ENCODE measurements at places on chromosomes 7 and 10.

DNA sequence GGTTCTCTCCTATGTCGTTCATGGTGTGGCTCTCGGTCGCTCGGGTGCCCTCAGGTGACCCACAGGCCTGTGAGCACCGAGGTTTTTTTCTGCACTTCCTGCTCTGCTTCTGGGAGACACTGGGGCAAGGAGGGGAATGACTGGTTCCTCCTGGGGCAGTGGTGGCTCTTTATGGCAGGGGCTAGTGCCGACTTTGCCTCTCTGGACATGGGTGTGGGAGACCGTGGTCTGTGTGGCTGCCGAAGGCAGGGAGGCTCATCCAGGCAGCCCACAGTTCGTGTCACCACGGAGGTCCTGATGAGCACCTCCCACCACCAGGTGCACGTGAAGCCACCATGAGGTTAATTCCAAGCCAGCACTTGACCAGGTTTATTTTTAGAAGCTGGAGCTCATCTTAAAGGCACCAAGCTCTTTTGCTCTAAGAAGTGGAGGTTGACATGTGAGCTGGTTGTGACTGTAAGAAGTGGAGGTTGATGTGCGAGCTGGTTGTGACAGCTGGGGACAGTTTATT, 24.7 kb upstream of the DPYSL4 start:
- DNase-seq, result no peak

- DNase-seq, result no peak
Measured at GRCh38 chr10:87605628-87606251, 53.9 kb upstream of the PAPSS2 start.

DNA sequence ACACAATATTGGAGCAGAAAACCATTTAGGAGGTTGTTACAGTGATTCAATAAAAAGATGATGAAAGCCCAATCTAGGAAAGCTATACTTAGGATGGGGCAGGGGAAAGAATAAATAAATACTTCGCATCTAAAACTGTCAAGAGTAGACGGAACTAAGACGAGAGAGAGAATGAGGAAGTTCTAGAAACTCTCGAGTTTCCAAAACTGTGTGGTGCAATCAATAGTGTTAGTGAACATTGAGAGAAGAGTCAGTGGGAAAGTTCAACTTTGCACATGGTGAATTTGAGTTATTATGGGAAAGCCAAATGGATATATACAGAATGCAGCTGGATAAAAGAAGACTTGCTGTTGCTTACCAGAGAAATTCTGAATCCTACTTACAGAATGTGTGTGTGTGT, 133.8 kb upstream of the MEOX2 start:
- DNase-seq, result no peak

DNA sequence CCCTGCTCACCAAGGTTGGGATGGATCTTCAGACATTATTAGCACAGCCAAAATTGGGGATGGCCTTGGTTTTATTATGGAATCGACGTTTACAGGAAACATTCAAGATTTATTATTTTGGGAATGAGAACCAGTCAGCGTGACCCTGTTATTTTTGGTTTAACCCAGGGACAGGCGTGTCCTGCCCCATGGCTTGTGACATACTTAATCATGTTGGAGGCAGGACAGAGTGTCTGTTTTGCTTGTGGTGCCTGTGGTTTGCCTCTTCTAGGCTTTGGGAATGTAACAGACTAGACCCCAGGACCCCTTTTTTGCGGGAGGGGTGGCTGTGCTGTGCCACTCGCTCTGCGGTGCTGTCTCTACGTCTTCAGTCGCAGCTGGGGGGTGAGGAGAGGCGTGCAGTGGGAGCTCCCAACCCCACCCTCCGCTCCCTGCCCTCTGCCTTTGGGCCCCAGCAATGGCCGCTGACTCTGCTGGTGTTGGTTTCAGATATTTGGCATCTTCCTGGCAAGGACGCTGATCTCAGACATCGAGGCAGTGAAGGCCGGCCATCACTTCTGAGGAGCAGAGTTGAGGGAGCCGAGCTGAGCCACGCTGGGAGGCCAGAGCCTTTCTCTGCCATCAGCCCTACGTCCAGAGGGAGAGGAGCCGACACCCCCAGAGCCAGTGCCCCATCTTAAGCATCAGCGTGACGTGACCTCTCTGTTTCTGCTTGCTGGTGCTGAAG, 20.1 kb upstream of the SH2D4B start:
- DNase-seq, result no peak

GRCh38 chr7:69966766-69967591, 368.7 kb downstream of the AUTS2 start:
- no peak for DNase-seq

DNA sequence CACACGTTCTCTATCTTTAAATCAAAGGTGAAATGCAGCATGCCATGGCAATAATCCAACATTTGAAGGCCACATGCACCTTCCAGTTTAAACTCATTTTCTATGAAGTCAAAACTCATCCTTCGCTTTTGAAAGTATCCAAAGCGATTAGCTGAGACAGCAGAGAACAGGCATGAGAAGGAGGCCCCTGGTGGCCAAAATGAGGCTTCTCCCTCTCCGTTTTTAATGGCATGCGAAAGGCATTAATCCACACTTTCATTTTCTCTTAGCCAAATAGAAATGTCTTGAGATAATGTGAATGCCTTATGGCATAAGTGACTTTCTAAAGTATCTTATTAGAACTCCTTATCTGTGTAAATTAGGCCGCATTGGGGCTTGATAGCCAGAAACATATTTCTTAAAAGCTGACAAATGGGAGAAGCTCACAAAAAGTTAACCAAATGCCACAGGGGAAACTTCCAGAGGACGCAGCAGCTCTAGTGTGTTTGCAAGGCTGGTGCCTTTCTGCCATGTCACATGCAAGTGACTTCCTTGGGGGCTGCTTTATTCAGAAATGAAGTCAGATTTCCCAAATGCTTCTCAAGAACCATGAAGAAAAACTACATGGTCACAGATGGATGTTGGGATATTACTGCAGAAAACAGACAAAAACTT, 1189.6 kb downstream of the SORCS1 start:
- DNase-seq, result peak; percentile 39

DNA sequence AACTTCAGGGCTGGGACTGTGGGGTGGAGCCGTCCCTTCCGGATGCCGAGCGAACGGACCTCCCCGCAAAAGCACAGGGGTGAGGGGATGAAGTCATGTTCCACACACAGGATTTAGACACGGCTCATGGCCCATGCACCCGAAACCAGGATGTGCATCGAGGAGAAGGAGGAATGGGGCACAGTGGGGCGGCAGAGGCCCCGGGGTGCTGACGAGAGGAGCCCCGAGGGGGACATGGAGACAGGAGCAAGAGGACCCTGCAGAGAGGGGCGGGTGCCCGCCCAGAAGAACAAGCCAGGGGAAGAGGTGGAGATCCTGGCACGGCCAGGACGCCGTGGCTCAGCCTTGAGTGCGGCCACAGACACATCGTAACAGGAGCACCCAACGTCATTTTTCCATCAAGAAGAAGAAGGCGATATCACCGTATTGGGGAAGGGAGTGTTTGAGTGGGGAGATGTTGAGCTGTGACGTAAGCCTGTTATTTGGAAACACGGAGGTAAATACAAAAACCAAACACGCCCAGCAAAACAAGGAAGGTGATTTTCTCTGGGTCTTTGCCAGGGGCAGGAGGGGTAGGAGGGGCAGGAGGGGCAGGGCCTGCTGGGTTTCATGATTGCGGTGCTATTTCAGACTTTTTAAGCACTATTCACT, 25.3 kb upstream of the FOXL3 start:
- no peak for DNase-seq

- no peak for DNase-seq
Measured at GRCh38 chr7:69946901-69947300, 348.6 kb downstream of the AUTS2 start.

DNA sequence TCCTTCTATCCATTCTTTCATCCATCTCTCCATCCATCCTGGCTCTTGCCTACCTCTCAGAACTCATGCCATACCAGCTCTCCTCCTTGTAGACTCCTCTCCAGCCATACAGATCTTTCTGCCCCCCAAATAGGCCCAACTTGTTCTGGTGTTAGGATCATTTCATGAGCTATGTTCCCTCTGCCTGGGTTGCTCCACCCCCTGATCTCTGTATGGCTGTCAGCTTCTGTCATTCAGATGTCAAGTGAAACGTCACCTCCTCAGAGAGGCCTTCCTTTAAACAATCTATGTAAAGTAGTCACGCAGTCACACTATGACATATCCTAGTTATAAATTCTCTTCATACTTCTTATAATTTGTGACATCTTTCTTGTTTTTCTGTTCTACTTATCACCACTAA, 42.3 kb upstream of the PNLIPRP3 start:
- no peak for DNase-seq

- no peak for DNase-seq
Measured at GRCh38 chr7:40197527-40197926, 62.7 kb downstream of the SUGCT start.

DNA sequence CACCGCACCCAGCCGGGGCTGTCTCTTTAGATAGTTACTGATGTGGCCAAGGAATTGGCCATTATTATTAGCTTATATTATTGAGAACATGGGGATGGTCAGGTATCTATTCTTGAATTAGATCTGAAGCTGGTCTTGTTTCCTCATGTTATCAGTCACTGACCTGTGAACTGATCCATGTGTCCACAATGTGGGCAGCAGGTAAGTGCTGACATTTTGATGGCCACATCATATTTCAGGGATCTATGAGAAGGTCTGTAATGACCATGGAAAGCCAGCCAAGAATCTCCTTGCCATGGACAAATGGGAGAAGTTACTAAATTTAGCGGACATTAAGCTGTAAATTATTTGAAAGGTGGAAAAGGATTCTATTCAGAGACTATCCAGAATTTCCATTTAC, 61.4 kb downstream of the GBF1 start:
- no peak for DNase-seq

- no peak for DNase-seq
Measured at GRCh38 chr10:122368502-122369254, 5.8 kb upstream of the PLEKHA1 start.

- no peak for DNase-seq
Measured at GRCh38 chr10:44422570-44423101, 37.7 kb upstream of the CXCL12 start.

DNA sequence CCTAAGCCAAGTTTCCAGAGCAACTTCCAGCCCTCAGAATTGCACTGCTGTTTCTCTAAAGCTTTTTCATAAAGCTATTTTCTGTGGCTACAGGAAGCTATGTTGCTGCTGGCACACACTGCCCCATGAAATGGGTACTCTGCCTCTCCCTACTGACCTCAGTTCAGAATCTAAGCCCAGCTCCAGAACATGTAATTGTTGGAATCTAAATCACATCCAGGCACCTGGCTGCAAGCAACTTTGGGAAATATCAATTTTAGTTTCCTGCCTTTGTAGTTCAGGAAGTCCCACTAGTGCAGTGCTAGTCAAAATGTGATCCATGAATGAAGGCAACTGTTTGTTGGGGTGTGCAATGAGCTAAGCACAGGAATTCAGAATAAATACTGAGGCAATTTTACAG, 226.2 kb downstream of the THSD7A start:
- no peak for DNase-seq

- DNase-seq, result no peak
Measured at GRCh38 chr10:15472008-15472407, 100.9 kb upstream of the FAM171A1 start.

- no peak for DNase-seq
Measured at GRCh38 chr7:153091477-153091876, 331.9 kb downstream of the ACTR3B start.

DNA sequence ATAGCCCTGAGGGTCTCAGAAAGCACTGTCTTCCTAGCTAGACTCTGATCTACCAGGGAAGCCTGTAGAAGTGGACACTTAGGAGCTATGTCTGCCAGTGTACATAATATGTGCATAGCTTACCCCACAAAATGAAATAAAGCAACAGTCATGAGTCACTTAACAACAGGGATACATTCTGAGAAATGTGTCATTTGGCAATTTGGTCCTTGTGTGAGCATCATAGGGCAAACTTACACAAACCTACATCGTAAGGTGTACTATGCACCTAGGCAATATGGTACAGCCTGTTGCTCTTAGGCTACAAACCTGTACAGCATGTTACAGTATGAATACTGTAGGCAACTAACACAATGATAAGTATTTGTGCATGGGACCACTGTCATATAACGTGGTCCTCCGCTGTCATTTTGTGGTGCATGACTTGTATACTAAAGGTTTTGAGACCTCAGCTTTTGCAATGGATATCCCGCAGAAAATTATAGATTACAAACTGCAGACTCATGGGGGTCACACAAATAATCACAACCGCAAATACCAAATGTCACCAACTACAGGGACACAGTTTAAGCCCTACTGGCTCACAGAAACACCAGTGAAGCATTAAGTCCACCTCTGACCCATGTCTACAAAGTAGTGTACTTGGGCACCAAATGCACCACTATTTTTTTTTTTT, 1.7 kb downstream of the URGCP start:
- peak; percentile 35 for DNase-seq

DNA sequence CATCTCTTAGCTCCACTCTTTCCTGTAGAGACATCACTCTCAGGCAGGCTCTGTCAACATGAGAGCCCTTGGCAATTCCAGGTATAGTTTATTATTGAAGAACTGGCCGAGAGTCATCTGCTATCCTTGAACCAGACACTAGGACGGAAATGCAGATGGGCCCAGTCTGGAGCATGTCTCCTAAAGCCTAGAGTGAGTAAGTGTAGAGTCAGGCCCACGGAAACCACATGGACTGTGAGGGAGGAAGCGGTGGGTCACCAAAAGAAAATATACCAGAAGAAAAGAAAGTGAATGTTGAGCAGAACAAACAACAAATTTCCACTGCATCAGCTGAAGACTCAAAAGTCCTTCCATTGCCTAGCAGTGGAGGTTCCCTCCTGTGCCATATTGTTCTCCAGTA, 15.7 kb upstream of the RELN start:
- no peak for DNase-seq

DNA sequence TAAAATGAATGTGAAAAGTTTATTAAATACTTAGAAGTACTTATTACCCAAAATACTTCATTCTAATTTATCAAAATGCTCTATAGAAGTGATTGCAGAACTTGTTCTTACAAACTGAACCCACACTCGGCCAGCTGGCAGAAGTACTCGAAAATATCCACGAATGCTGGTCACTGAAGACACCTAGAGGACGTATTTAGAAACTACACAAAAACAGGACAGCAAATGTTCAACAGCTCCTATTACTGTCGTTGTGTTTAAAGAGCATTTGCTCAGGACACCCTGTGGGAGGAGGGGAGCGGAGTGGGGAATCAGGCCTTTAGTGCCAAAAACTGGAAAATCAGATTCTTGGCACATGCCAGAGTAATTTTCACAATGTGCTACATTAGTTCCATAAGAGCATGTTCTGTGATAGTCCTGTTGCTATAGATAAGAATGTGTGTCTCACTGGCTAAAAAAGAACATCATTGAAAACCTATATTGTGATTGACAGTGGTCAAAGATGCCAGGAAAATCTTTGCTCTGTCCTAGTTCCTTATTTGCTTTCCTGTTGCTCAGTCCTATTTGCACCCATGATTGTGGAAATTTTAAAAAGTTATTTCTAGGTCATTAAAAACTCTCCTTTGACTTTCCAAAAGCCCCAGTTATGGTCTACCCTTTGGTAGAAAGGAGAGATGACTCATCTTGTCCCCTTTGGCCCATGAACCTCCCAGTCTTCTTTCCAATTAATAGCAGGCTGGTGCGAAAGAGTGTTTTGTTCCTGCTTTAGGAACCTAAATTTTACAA, 49.0 kb upstream of the NRBF2 start:
- peak; percentile 61 for DNase-seq
